Stimulated activated naive CD8-positive, alpha-beta T cell treated with anti-CD3 and anti-CD28 coated beads, Interleukin-15, amount 100 ng/mL, for 72 hours (primary cell): ENCODE measurements at places on chromosomes 6 and 20.

DNA sequence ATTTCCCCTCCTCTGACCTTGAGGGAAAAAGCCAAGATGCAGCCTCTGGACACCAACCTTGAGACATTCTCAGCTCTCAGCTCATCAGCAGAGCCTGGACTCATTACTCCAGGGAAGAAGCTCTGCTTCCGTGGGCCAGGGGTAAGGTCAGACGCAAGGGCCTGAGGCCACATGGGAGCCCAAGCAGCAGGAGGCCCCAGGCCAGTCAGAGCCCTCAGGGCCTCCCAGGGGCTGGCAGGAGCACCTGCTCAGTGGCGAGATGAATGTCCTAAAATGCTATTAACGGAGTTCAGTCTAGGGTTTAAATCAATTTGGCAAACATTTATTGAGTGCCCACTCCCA, 208.6 kb downstream of the ERMARD start:
- no peak for DNase-seq

- no peak for DNase-seq
These were observed 42.2 kb upstream of the TGM6 start for GRCh38 chr20:2338411-2339066.

DNA sequence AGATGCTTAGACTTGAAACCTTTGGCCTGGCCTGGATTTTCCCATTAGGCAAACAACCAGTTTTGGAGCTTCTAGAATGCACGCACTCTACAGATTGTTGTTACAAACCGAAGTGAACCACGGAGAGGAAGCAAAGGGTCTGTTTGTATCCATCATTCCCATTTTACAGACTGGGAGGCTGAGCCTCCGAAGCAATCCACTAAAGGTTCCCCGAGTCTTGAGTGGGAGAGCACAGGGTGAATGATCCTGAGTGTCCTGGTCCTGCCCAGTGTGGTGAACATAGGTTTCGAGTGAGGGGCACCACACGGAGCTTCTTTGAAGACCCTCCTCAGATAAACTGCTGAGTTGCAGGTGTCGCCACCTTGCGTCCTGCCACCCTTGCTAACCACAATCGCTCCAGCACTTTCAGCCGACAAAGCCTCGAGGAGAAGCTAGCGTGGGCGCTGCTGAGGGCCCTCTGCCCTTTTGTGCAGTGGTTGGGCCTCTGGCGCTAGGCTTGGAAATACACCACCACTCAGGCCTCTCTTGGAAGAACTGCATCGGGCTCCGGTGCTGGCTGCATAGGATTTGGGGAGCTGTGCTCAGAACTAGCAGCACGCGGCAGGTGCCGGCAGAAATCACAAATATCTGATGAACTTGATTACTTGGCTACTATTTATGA, 1.4 kb upstream of the PRDM13 start:
- DNase-seq, result no peak

GRCh38 chr6:37182736-37183590, 13.0 kb downstream of the PIM1 start:
- DNase-seq, result peak; percentile 85

GRCh38 chr20:56630086-56630493, 984 bp downstream of the TFAP2C start:
- DNase-seq, result no peak

- DNase-seq, result peak; percentile 48
These were observed 53.4 kb upstream of the TBXT start for GRCh38 chr6:166221040-166221439.

DNA sequence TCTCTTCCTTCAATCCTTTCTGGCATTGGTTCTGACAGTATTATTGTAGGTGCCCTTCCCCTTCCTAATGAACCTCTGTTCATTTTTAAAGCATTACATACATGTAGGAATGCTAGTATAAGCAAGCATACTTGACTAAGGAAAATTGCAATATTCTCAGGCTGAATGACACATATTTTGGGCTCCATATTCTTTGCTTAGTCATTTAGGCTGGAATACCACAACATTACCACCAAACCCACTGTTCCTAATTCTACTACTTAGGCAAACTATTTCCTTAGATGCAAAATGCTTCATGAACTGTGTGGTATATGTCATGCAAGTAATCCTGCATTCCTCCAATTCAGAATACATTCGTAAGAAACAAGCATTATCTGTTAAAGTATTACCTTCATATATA, 113.9 kb downstream of the PRDM1 start:
- no peak for DNase-seq

DNA sequence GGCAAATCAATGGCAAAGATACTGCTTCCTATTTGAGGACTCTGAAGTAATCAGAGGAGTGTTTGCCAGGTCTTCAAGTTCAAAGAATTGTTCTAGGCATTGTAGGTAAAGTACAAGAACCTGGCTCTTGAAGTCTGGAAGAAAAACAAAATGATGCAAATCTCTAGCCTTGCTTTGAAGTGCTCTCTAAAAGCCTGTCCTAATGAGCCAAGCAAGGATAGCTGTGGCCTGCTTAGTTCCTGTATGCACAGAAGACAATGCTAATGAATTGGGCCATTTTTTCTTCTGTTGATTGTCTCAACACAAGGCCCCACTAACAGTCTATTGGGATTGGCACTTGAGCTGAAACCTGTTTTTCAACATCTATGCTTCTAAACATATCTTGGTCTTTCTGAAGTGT, 165.0 kb upstream of the POU3F2 start:
- DNase-seq, result no peak

DNA sequence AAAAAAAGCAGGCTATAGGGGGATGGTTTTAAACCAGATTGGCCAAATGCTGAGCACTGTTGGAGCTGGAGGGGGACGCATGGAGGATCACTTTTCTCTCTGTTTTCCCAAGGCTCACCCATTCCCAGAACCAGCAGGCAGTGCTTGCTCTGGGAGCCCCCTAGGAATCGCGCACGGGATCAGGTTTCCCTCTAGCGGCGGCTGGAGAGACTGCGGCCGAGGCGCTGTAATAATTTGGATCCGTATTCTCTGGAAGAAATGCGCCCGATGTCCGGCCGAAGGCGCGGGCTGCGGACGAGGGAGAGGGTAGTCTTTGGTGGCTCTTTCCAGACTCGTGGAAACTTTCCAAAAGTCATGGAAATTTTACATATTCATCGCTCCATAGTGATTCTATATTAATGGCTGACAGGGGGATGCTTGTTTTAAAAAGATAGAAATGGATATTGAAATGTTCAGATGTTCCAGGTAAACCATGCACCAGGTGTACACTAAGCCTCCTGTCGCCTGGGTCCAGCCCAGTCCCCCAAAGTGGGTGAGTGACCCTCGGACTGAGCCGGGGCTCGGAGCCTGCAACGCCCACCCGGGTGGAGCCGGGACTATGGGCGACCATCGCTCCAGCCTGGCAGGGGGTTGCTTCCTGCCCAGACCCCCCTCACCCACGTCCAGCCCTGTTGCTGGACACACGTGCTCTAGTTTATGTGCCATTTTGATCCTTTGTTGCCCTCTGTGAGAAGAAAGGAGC, 78.7 kb upstream of the PHACTR3 start:
- DNase-seq, result no peak

GRCh38 chr20:62452475-62453095, 23.2 kb downstream of the GATA5 start:
- DNase-seq, result no peak
